ENCODE measurements at places on chromosomes 7 and 10. TPM values are rescaled to one million over a fixed set of nuclear protein-coding genes. Genes with fewer than 3 reads are reported as not detected.

DNA sequence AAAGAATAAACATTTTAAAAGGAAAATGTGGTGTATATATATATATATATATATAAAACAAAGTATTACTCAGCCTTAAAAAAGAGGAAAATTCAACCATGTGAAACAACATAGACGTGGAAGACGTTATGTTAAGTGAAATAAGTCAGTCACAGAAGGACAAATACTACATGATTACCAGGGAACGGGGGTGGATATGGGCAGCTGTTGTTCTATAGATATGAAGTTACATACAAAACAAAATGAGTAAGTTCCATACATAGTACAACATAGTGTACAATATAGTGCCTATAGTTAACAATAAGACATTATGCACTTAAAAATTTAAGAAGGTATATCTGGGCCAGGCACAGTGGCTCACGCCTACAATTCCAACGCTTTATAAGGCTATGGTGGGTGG lies 48.8 kb downstream of the SGMS1 start:
- no peak for DNase-seq

The SPDYE18 gene
- total RNA-seq: 1.4 TPM

The SRRT gene
- 29.5 TPM for total RNA-seq

- DNase-seq: no peak
These were observed 38.9 kb downstream of the POU6F2 start for GRCh38 chr7:39016609-39017008.

DNA sequence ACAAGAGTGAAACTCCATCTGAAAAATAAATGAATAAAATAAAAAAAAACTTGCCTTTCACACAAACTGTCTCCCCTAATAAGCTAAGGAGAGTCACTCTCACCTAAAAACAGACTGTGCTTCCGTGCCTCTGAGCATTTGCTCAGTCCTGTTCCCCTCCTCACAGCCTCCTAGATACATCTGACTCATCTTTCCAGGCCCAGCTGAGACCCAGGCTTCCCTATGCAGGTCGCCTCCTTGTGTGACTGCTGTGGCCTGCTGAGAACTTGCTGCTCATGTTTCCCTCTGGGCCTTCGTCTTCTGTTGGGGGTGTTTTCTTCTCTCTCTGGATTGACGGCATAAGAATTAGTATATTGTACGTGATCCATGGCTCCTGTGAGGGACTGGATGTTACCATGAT lies 777.7 kb downstream of the LRMDA start:
- no peak for DNase-seq

- no peak for DNase-seq
These were observed 170.4 kb downstream of the SNX13 start for GRCh38 chr7:17769918-17770317.

DNA sequence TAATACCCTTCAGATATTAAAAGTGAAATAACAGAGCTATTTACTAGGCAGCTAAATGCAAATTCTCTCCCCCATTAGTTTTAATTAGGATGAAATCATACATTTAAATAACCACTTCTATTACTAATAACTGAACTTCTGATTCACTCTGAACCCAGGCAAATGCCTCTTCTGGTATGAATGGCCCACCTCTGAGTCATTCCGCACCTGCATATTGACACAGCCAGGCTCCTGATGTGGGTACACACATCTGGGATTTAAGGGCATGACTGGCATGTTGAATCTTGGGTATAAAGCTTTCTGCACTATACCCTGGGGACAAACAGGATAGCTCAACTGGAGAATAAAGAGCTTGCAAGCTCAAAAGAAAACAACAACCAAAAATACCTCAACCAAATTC lies 140.9 kb downstream of the AUTS2 start:
- DNase-seq: peak; percentile 2

DNA sequence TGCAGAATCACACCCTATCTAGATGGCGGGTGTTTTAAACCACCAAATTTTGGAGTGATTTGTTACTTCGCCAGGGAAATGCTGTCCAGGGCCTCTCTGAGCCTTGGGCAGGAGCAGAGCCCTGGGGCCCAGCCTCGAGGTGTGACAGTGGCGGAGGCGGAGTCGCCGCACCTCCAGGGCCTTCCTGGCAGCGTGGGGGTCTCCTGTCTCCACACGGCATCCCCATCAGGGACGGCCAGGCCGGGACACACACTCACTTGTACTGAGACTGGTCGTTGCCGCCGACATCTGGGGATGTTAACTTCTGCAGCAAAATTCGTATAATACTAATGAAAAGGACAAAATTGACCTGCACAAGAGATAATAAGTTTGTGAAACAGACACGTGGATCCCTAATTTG lies 110.7 kb downstream of the VIPR2 start:
- DNase-seq: no peak

The SEMA3C gene
- 289 TPM for total RNA-seq

- DNase-seq: no peak
These were observed 205.2 kb downstream of the KLF6 start for GRCh38 chr10:3579845-3580244.

DNA sequence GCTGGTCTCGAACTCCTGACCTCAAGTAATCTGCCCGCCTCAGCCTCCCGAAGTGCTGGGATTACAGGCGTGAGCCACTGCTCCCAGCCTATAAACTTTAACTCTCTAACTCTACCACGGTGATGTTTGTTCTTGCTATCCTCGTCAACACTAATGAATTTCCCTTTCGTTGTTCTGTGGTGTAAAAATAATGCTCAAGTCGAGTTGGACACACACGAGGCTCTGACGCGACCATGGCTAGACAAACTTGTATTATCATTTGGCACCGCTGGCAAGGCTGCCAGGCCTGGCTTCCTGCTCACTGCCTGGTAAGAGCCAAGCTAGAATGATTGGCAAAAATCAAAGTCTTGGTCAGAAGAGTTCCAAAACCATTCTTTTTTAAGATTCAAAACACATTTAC lies 167.0 kb upstream of the KLF6 start:
- no peak for DNase-seq

The TNS3 gene
- 7.5 TPM for total RNA-seq

- DNase-seq: no peak
These were observed 230.0 kb downstream of the PHF14 start for GRCh38 chr7:11203683-11204082.

- DNase-seq: no peak
These were observed 34.0 kb downstream of the ITGB8 start for GRCh38 chr7:20364571-20365196.

DNA sequence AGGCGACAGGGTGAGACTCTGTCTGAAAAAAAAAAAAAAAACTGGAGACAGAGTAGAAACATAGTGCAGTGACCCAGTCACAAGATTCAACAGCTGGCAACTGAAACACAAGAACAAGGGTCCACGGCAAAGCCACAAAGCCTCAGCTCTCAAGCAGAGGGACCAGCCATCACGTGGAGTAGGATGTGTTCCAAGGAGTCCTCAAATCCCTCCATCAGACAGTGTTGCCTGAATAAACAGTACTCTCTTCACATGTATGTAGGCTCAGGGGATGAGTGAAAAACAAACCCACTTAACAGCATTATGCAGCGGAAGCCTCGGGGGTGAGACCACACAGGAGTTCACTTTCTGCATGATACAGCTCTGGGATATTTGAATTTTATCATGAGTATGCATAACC lies 62.0 kb downstream of the SLIT1 start:
- no peak for DNase-seq

The SAMD9L gene
- 3.7 TPM for total RNA-seq

DNA sequence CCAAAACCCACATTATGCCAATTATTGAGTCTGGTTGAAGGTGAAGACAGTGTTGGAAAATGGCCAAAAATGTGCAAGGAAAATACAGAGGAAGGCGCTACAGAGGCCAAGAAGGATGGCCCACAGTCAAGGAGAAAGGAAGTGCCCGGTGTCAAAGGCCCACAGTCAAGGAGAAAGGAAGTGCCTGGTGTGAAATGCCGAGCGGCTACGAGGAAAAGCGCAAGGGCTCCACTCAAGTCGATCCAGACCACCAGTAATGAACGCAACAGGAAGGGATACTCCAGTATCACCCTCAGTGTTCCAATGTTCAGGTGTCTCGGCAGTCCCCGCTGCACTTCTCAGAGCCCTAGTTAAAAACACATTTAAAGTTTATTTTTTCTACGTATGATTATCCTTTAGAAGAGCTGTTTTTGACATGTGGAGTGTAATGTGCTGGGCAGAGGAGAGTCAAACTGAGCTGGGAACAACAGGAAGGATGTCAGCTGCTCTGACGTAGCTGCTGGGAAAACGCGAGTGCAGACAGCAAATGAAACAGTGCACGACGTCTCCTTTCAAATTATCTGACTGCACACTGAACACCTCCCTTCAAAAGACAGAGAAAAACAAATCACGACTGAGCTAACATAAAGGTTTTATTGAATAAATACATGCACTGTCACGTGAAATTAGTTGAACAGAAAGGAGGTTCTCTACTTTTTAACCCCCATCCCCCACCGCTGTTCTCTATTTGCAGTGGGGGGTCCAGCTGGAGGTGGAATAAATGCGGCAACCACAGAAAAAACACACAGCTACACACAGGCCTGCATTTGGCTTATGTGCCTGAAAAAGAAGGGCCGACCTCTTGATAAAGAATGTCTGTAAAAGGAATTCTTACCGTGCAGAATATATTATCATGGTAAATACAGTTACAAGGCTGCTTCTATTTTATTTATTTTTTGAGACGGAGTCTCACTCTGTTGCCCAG lies 26.1 kb upstream of the NCAPG2 start:
- no peak for DNase-seq

- DNase-seq: no peak
These were observed 5.4 kb downstream of the POP7 start for GRCh38 chr7:100711369-100711768.

- DNase-seq: no peak
These were observed 475.0 kb downstream of the DNAJB9 start for GRCh38 chr7:109044691-109045090.

- DNase-seq: no peak
These were observed 372.4 kb downstream of the SUGCT start for GRCh38 chr7:40507166-40507565.

- no peak for DNase-seq
These were observed 12.7 kb upstream of the AHCYL2 start for GRCh38 chr7:129212126-129212525.

- DNase-seq: no peak
These were observed 13.8 kb upstream of the CYP3A5 start for GRCh38 chr7:99693427-99694200.

The ABCC2 gene
- 0.16 TPM for total RNA-seq

GRCh38 chr10:113187063-113187777 lies 237.2 kb downstream of the TCF7L2 start:
- no peak for DNase-seq

GRCh38 chr10:24952143-24952706 lies at the start of gene PRTFDC1:
PRTFDC1 (minus strand) TSS chr10:24952606; CDS start chr10:24952575, 31 bp downstream.
- peak; percentile 56 for DNase-seq

- no peak for DNase-seq
These were observed 78.7 kb downstream of the FEZF1 start for GRCh38 chr7:122225874-122226273.

The HOXA11 gene
- not detected for total RNA-seq

- no peak for DNase-seq
These were observed 1182.0 kb downstream of the CNTNAP2 start for GRCh38 chr7:147298611-147299043.

The KCNMA1 gene
- total RNA-seq: 43.0 TPM

DNA sequence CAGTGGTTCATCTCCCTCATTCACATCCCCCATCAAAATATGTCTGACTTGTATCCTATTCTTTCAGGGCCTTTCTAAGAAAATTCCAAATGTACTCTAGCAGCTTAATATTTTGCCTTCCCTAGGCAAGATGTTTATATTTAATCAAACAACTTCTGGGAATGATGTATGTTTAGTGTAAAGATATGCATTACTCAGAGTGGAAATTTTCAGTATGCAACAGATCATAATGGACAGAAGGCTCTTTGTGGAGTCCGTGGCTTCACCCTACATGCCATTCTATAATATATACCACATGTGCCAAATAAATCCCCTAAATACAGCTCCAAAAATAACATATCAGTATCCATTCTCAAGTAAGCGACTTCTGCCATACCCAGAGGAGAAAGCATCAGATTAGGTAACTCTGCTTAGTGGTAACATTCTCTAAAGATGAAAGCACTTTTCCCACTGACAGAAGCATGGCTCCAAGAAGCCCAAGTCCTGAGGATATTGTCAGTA lies 316.6 kb downstream of the KCNMA1 start:
- no peak for DNase-seq

- no peak for DNase-seq
These were observed 15.8 kb downstream of the TAS2R39 start for GRCh38 chr7:143199040-143199439.
